ENCODE measurements at places on chromosomes 3 and 15.

- no peak for DNase-seq
These were observed 9.1 kb downstream of the BCL2L10 start for GRCh38 chr15:52103217-52104207.

DNA sequence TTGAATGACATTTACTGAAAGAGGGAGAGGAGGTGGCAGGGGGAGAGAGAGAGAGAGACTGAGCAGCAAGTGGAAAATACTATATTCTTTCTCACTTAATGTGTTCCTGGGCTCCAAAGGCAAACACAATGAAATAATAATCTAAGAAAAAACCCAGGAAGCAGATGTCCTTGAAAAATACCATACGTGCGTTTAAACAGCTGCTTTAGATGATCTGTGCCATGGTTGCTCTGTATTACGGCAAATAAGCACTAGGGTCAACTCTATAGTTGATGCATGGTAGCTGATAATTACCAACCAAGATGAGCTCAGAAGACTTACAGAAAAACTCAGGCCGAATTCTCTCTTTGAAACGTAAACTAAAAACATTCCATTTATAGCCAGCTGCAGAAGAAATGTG lies 410.3 kb upstream of the TBL1XR1 start:
- DNase-seq = no peak

DNA sequence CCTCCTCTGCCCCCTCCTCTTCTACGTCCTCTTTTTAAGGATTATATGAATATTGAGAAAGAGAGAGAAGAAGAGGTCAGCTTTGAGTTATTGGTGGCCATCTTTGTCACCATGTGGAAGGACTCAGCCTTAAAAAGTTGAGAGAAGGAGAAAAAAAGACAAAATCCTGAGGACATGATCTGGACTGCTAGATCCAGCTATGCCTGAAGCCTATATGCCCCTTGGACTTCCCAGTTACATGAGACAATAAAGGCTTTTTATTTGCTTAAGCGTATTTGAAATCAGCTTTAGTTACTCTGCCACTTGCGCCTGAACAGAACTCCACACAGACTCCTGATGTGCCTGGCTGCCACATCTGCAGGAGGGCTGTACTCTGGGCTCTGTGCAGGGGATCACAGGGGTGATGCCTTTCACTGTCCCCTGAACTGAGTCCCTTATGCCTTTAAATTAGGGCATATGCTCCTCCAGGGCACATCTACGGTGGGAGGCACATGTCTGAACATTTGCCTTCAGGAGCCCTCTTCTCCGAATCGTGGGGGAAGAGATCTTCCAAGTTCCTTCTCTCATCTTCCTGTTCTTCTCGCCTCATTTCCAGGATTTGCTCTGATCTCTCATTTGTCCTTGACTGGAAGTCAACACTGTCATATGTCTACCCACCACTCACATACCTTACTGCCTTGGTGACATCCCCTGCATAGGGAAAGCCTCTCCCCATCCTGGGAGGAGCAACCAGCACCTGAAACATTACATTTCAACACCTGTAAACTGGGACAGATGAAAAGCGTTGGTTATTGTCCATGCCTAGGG lies 14.0 kb upstream of the PLA2G4E start:
- DNase-seq = no peak

- no peak for DNase-seq
These were observed 520.6 kb downstream of the MFSD1 start for GRCh38 chr3:159322322-159322939.

GRCh38 chr15:63981596-63982320 lies 64.5 kb downstream of the DAPK2 start:
- DNase-seq = no peak

DNA sequence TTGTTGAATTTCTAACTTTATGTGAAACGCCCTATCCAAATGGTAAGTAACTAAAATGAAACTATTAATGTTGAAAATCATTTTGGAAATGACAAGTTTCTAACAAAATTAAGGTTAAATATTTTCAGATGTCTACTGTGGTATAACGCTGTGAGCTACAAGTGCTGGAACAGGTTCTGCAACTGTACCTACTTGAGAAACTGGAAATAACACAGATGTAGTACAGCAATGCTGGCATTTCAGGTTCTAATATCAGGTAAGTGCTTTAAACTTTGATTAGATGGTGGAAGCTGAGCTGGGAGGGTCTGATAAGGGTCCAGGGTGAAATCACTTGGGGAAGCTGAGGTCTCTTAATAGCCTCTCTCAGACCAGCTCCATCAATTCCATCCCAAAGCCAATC lies 315.1 kb downstream of the STXBP5L start:
- no peak for DNase-seq

GRCh38 chr15:91308199-91308598 lies 208.1 kb downstream of the SV2B start:
- DNase-seq = peak; percentile 18

All from CD4-positive, alpha-beta T cell treated with Interleukin-4 for 4 hours (primary cell).